Hematopoietic multipotent progenitor cell treated with erythropoietin and hydrocortisone succinate and interleukin-3 and kit ligand, for 17 days (in vitro differentiated cells): ENCODE measurements at places on chromosomes 6 and 20.

- no peak for DNase-seq
These were observed 141.4 kb downstream of the CD83 start for GRCh38 chr6:14258695-14259593.

GRCh38 chr6:84449220-84449619 is 221.8 kb upstream of the CEP162 start:
- no peak for DNase-seq

DNA sequence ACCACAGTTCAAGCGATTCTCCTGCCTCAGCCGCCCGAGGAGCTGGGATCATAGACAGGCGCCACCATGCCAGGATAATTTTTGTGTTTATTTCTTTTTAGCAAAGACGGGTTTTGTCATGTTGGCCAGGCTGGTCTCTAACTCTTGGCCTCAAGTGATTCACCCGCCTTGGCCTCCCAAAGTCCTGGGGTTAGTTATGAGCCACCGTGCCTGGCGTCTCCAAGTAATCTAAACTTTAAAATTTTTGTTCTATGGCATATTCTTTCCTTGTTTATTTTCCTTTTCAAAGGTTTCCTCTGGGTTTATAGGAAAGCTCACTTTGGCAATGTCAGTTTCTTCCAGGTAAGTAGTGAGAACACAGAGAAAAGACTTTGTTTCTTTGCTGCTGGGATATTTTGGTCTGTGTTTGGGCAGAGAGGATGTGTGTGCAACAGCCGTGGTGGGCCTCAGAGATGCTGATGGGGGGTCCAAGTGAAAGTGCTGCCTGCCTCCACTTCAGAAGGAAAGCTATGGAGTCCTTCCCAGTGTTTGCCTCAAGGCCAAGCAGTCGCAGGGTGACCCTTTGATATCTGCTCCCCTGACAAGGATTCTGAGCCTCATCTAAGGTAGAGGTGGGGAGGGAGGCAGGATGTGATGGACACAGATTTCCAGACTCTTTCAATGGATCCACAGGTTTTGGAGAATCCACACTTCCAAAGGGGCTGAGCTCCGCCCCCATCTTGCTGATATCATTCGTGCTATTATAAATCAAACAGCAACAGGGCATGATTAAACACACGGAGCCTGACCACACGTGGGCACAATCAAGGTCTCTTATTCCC is 2.3 kb downstream of the LRP11 start:
- DNase-seq, result no peak

DNA sequence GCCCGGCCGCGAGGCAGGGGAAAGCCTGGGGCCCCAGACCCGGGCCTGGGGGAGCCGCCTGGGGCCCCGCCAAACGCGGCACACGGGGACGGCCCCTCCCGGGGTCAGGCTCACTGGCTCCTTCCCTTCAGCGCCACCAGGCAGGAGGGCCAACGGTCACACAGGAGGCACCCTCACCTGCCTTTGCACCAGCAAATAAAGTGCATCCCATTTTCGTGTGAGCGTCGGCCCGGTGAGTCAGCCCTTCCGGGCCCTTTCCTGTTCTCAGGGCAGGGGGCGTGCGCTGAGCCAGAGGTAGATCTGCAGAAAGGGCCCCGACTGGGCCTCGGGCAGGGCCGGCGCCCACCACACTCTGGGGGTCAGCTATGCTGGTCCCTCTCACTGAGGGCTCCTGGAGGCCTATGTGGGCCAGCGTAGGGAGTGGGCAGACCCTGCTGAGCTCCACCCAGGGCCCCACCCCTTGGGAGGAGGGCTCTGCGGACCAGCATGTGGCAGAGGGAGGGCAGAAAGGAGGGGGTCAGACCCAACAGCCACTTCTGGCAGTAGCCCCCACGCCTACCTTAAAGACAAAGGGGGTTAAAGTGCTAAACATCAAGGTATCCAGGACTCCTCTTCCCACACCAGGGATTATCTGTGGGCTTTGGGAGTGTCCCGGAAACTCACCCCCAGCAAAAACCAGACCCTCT is 931 bp upstream of the UCKL1 start:
- DNase-seq, result peak; percentile 42

DNA sequence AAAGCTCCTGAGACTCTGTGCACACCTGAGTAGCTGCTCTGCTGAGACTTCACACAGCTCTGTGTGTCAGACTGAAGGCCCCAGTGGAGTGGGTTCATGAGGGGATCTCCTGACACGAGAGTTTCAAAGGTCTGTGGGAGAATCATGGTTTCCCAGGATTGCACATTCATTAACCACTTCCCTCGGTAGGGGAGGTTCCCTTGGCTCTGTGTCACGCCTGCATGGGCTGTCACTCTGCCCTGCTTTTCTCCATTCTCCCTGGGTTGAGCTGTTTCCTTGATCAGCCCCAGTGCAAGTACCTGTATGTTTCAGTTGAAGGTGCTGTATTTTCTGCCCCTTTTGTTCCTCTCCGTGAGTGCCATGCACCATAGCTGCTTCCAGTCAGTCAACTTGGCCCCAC is 236.9 kb downstream of the EPM2A start:
- no peak for DNase-seq

- DNase-seq, result no peak
These were observed 45.0 kb downstream of the RNF144B start for GRCh38 chr6:18432180-18432579.

DNA sequence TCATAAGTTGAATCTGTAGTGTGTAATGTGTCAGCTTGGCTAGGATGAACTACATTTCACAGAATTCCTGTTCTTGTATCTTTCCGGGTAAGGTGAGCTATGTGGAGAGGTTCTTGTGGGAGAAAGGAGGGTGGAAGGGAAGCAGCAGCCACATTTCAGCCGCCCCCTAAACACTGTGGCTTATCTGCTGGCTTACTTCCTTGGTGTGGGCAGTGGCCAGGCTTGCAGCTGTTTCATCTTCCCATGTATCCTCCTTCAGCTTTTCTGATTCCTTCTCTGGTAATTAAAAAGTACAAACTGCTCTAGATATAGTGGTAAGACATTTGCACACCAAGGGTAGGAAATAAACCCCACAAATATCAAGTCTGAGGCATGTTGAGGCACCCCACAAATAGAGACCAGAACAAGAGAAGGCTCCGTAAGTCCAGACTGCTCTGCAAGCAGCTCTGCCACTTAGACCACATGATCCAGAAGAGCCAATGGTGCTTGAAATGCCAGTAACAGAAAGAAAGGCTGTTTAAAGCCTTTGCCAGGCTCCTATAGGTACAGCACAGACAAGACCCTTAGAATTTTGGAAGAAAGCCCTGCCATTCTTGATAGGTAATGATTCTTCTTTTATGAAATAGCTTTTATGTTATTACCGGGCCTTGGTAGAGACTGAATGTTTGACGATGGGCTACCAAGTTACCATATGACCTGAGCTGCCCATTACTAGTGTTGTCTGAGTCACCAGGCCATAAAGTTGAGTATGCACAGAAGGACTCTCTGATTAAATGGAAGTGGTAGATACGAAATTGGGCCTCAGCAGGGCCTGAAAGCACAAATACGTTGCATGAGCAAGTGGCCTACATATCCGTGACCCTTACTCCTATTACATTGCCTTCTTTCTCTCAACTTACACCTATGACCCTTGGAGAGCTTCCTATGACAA is 215.0 kb upstream of the SGK1 start:
- no peak for DNase-seq

DNA sequence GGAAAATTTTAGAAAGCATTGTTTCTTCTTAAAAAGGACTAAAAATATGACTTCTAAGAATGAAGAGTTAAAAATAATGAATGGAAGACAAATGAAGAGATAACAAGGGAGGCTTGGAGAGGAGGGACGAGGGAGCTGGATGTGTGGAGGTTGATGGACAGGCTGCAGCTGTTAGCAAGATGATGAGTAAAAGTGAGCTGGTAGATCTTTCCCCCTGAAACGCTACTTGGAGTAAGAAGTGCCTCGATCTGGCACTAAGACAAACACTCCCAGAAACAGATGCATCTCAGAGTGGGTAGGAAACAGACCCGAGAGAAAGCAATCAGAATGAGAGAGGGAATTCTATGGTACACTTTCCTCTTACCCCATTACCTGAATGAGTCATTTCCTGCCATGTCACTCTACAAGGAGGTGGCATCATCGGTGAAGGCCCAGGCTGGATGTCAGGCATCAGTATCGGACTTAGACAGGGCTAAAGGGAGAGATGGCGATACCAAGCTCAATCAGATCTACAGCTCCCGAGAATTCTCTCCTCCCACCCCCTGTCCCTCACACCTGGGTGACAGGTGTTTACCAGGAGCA is 154.1 kb upstream of the BMP2 start:
- no peak for DNase-seq

- peak; percentile 59 for DNase-seq
These were observed 10.4 kb upstream of the VNN2 start for GRCh38 chr6:132768051-132768517.
